Mesothelial cell of epicardium (in vitro differentiated cells): ENCODE measurements at places on chromosomes 7 and 10.

GRCh38 chr7:128767475-128768110, 8.0 kb downstream of the OPN1SW start:
- no peak for DNase-seq

GRCh38 chr7:77199013-77199966, at the start of gene FGL2:
FGL2 (minus strand) TSS chr7:77199819; CDS start chr7:77199793, 26 bp downstream.
- no peak for DNase-seq

DNA sequence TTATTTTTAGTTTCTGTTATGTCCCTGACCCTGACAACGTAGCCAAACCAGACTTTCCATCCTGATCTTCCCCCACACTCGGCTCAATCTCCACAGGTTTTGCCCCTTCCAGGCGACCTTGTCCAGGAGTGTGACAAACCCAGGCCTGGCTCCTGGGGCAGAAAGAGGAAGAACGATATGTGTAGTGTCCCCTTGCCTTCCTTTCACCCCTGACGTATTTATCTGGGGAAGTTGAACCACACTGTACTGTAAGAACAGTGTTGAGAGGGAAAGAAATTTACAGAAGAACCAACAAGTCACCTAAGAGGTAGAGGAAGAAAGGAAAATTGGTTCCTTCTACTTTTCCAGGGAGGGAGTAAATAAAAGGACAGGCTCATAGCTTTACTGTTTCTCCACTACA, 158.0 kb downstream of the VTI1A start:
- DNase-seq, result no peak

DNA sequence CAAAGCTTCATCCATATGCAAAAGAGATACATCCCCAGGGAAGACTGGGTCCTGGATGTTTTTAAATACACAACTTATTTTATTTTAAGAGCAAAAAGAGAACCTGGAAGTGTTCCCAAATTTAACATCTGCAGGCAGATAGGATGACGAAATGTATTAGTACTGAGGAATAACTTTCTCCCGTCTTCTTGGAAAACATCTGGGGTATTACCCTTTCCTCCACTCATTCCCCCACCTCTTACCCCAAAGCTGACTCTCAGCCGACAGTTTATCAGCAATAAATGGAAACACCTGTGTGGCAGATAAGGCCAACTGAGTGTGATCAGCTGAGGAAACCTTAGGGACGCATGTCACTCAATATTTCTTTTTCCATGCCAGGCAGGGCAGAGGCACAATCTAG, 435.6 kb upstream of the NPVF start:
- no peak for DNase-seq

GRCh38 chr10:43734716-43735115, 86.0 kb upstream of the ZNF32 start:
- DNase-seq, result no peak

- no peak for DNase-seq
Measured at GRCh38 chr7:910441-910861, 34.1 kb downstream of the GET4 start.

GRCh38 chr7:7830122-7830878, 111.9 kb upstream of the RPA3 start:
- no peak for DNase-seq

DNA sequence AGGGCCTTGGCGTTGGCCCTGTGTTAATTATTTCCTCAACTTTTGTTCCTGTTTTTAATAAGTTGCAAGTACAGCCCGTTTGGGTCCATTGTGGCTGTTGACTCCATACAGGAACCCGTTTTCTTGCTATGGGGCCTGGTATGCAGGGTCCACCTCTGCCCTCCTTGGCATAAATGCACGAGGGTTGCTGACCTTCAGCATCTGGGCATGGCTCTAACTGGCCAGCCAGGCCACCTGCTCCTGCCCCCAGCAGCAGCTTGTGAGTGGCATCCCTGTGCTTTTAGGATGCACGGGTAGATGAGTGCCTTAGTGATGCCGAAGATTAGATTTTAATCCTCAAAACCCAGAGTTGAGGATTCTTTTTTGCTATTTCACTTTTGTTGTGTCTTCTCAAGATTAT, 123.2 kb downstream of the GLRX3 start:
- no peak for DNase-seq

DNA sequence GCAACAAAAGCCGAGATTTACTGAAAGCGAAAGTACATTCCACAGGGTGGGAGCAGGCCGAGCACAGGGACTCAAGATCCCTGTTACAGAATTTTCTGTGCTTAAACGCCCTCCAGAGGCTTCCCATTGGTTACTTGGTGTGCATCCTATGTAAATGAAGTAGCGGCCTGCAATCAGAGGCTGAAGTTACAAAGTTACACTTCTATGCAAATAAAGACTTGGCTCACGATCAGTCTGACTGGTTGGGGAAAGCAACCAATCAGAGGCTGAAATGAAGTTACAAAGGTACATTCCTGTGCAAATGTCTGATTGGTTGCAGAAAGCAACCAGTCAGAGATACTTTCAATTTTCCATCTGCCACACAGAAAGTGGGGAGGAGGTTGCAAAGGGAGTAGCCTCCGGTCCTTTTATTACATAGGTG, 4.1 kb downstream of the ACBD7 start:
- DNase-seq, result no peak

DNA sequence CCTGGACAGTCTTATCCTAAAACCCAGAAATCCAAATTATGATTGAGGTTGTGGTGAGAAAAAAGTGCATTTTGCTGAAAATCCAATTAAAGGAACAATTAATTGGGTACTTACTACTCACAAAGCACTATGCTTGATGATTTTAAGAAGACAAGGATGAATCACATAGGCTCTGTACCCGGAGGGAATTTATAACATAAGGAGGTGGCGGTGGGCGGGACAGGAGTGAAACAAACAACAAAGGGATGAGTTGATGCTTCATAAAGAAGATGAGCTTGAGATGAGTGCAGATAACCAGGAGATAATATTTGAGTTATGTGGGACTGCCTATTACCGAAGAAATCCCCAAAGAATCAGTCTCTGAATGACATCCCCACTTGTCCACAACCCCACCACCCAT, 171.1 kb upstream of the FZD8 start:
- no peak for DNase-seq

- DNase-seq, result no peak
Measured at GRCh38 chr10:50397312-50398140, 146.2 kb upstream of the ASAH2 start.

- DNase-seq, result no peak
Measured at GRCh38 chr10:114498413-114499111, 94.3 kb upstream of the AFAP1L2 start.

- no peak for DNase-seq
Measured at GRCh38 chr7:68224041-68224741, 1227.6 kb downstream of the TYW1 start.

GRCh38 chr10:67794256-67794655, 43.7 kb downstream of the DNAJC12 start:
- DNase-seq, result no peak

DNA sequence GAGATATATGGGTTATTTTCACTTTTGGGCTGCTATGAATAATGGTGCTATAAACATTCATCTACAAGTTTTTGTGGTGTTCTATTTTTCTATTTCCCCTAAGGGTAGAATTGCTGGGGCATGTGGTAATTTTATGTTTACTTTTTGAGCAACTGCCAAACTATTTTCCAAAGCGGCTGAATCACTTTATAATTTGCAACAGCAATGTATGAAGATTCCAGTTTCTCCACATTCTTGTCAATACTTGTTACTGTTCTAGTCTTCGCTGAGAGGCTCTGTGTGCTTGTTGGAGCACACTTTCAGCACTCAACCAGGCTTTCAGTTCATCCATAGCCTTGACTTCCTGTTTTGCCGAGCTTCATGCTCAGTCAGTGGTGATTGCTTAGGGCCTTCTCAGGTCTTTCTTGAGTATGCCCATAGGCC, 39.0 kb downstream of the ADK start:
- DNase-seq, result no peak

DNA sequence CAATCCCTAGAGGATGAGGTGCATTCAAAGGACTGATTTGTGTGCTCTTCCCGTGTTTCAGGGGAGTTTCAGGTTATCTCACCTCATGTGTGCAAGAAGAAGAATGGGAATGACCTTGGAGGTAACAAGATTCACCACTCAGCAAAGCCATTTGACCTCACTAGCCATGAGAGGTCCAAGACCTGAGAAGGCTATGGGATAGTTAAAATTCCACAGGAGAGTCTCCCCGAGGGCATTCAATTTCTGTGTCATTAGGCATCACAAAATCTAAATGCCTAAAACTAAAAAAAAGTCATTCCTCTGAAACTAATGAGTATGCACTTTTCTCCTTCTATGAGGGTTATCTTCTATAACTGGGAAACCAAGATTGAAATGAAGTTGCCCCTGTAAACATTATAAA, 433.4 kb downstream of the KCNMA1 start:
- DNase-seq, result no peak

DNA sequence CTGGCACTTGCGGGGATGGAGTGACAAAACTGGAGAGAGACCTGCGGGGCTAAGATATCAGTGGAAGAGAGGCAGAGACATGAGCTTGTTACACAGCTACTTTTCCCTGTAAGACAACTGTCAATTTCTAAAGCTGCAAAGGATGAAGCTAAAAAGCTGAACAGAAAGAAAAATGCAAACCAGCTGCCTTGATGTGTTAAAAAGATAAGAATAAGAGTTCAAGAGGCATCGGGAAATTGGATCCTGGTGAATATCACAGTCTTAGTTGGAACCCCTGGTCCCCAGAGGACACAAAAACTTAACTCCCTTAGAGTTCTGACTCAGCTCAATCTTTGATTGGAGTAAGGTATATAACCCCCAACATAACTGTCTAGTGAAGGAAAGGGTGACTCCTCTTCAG, 38.8 kb downstream of the VPS41 start:
- DNase-seq, result no peak

GRCh38 chr7:115475761-115476385, 554.0 kb downstream of the MDFIC start:
- DNase-seq, result no peak

GRCh38 chr10:12484941-12485805, 135.8 kb downstream of the CAMK1D start:
- DNase-seq, result no peak

- no peak for DNase-seq
Measured at GRCh38 chr10:5831446-5831782, 18.2 kb upstream of the GDI2 start.

DNA sequence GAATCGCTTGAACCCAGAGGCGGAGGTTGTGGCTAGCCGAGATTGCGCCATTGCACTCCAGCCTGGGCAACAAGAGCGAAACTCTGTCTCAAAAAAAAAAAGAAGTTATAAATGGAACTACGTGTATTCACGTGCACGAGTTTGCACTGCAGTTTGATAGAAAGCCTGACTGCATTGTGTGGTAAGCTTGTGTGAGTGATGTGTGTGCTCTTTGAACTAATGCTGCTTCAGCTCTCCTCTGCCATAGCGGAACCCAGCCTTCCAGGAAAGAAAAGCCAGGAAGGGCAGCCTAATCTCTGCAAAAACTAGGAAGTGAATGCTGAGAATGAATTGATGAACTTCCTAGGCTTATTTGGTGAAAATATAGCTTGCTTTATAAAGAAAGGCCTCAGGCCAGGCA, 15.6 kb upstream of the MKRN1 start:
- DNase-seq, result no peak

DNA sequence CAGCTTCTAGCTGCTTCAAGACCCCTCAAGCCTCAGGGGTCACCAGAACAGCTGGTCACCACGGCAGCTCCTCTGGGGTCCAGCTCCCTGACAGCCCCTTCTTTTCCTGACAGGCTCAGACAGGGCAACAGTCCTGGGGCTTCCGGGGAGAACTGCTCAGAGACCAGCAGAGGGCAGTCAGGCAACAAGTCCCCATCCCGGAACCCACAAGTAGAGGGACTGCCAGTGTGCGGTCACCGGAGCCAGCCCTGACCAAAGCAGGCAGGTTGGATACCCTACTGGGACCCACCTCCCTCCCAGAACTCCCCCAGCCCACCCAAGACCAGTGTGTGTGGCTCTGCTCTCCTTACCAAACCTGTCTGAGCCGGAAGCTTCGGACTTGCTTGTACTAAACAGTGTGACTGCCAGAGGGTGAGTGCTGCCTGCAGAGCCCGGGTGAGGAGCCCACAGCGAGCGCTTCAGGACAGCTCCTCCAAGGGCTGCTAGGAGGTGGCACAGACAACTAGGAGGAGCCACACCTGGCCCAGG, 40.3 kb downstream of the YKT6 start:
- peak; percentile 69 for DNase-seq

DNA sequence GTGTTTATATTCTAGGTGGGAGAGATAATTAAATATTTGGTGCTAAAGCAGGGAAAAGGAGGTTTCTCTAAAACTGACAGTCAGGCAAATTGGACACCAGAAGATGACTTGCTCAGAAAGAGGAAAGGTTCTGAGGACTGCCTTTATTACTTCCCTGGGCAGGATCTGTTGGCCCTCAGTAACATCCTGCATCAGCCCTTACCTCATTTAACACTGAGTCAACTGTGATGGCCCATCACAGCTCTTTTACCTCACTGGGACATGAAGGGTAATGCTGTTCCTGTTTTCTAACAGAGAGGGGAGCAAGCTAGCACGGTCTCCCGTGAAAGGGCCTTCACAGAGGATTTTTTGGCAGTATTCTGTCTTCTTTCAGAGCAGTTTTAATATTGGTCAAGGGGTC, 12.0 kb downstream of the PPP1R17 start:
- no peak for DNase-seq

DNA sequence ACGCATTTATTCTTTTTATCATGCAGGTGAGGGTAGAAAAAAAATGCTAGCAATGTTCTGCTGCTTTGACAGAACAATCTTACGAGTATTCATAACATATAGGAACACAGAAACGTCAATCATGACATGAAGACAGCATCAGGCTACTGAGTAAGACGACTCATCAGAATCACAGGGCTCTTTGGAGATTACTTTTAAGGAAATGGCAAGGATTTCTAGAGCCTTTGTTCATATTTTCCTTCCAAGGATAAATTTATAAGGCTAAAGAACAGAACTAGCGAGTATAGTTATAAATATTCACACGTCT, 39.8 kb upstream of the DNAJC1 start:
- no peak for DNase-seq

GRCh38 chr10:61974601-61975390, 73.3 kb downstream of the ARID5B start:
- peak; percentile 58 for DNase-seq

- no peak for DNase-seq
Measured at GRCh38 chr7:12756821-12757220, 69.4 kb downstream of the ARL4A start.

GRCh38 chr7:108660465-108660864, 90.8 kb downstream of the DNAJB9 start:
- no peak for DNase-seq

- DNase-seq, result no peak
Measured at GRCh38 chr10:125082881-125083575, 77.3 kb downstream of the CTBP2 start.

GRCh38 chr7:20828947-20829346, 42.3 kb upstream of the SP8 start:
- DNase-seq, result no peak
